Panc1 (cell line): ENCODE measurements at places on chromosomes 5 and 9.

- H3K4me3 ChIP-seq, result no peak overlapping the region
- H3K27me3 ChIP-seq, result no peaks in the 10 kb centered on the region; the same call in 1 of the 2 replicates
- no peaks in the 10 kb centered on the region for H3K36me3 ChIP-seq
These were observed 207.0 kb upstream of the PANK3 start for GRCh38 chr5:168786147-168786546.

- no peak overlapping the region for H3K4me3 ChIP-seq
- H3K36me3 ChIP-seq, result no peaks in the 10 kb centered on the region
- no peak overlapping the region for H3K27ac ChIP-seq
- DNase-seq, result no peak
- 0 out of 2 replicates have a peak, but pooled peaks cover 3% of the 10 kb centered on the region for H3K27me3 ChIP-seq
These were observed 29.7 kb downstream of the MEGF10 start for GRCh38 chr5:127320032-127320965.

DNA sequence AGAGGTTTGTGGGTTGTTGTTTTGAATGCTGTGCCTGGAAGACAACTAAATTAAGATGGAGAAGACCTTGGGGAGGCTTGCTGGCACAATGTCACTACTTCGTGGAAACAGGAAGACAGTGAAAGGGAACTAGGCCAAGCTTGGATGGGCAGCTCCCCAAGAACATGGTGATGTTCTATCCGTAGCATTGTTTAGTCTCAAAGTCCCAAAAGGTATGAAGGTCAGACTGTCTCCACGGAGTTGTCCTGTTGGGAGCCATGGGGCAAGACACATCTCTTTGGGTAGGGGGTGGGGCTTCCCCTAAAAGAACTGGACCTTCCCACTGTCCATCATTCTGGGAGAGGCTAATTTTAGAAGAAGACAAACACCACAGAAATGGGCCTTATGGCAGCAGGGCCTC is 140.5 kb downstream of the ENTREP1 start:
- no peak for DNase-seq
- no peaks in the 10 kb centered on the region for H3K36me3 ChIP-seq
- no peaks in the 10 kb centered on the region for H3K27me3 ChIP-seq
- no peak overlapping the region for H3K4me3 ChIP-seq

DNA sequence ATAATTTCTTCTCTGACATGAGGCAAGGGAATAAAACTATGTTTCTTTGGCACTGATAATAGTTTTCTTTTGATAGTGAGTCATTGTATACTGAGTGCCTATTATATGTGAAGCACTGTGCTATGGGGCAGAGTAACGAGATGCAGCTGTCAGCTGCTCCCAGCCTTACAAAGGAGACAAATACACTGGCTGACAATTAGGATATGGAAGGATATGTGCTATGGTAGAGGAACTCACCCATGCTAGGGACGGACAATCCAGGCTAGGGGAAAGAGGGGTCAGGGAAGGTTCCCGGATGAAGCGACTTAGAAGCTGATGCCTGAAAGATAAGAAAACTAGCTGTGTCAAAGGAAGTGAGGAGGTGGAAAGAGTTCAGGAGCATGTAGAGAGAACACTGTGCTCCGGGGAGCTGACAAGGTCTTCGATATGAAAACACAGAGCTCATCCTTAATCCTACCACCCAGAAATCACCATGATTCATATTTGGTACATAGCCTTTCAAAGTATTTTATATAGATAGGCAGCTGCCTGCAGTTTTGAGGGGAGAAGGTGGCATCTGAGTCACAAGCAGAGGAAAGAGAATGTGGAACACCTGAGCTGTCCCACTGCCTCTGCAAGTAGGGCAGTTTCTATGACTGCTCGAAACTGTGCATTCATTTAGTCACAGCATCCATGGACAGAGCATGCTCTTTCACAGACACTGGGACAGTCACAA is 12.1 kb downstream of the BSPRY start:
- H3K27me3 ChIP-seq, result no peaks in the 10 kb centered on the region
- no peak overlapping the region for H3K27ac ChIP-seq
- peaks cover 5% of the 10 kb centered on the region; the same call in 1 of the 2 replicates for H3K4me1 ChIP-seq
- DNase-seq, result no peak

- H3K4me3 ChIP-seq, result no peak overlapping the region
- peaks cover 19% of the 10 kb centered on the region for H3K4me1 ChIP-seq
- peak overlapping the region; percentile 19; the same call in 1 of the 2 replicates for H3K27ac ChIP-seq
- H3K27me3 ChIP-seq, result no peaks in the 10 kb centered on the region
These were observed 31.4 kb upstream of the ERGIC1 start for GRCh38 chr5:172802567-172803176.

- no peaks in the 10 kb centered on the region for H3K36me3 ChIP-seq
- H3K27ac ChIP-seq, result no peak overlapping the region
- H3K27me3 ChIP-seq, result no peaks in the 10 kb centered on the region
- H3K4me1 ChIP-seq, result peaks cover 10% of the 10 kb centered on the region; the same call in 1 of the 2 replicates
These were observed 1.3 kb downstream of the IL31RA start for GRCh38 chr5:55852503-55852902.

- H3K27me3 ChIP-seq, result no peaks in the 10 kb centered on the region
- H3K4me3 ChIP-seq, result no peak overlapping the region
- DNase-seq, result peak; percentile 1
These were observed 30.6 kb downstream of the KDM4C start for GRCh38 chr9:6788162-6789016.

DNA sequence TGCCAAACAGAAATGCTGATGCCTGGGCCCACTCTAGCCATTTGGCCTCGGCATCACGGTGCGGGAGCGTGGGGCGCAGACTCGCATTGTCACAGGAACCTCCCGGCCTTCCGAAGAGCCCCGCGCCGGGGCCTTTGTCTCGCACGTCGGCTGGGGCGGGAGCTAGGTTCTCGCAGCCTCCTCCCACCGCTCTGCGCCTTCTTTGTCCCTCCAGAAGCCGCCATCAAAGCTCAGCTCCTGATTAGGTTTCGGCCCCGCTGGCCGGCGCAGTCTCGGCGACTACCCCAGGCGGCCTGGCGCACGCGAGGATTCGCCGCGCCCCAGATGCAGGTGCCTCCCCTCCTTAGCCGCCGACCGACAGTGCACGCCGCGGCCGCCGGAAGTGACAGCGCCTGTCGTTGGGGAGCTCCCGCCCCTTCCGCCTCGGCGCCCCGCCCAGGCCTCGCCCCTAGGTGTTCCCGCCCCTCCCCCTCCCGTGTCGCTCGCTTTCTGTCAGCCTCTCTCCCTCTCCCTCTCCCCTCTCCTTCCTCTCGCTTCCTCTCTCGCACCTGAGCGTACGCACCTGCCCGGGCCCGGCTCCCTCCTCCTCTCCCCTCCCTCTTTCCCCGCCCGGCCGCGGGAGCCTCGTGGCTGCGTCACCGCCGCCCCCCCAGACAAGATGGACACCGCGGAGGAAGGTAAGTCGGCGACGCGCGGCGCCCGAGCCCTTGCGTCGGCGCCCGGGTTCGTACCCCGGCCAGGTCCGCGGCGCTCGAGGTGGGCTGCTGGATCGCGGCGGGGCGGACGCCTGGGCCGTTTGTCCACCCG is at the start of gene MARCHF6:
Gene MARCHF6, plus strand, starts transcription at position 455 of the 807 bp plus-strand sequence. Its CDS starts 204 bp downstream, at position 659.
- peaks cover 38% of the 10 kb centered on the region for H3K4me1 ChIP-seq
- H3K4me3 ChIP-seq, result peak within 1 kb of the TSS; percentile 79
- H3K36me3 ChIP-seq, result no peaks in the 10 kb centered on the region; the same call in 1 of the 2 replicates

GRCh38 chr5:2575871-2576270 is 175.6 kb downstream of the IRX2 start:
- H3K36me3 ChIP-seq, result no peaks in the 10 kb centered on the region
- H3K27ac ChIP-seq, result no peak overlapping the region
- no peak for DNase-seq

DNA sequence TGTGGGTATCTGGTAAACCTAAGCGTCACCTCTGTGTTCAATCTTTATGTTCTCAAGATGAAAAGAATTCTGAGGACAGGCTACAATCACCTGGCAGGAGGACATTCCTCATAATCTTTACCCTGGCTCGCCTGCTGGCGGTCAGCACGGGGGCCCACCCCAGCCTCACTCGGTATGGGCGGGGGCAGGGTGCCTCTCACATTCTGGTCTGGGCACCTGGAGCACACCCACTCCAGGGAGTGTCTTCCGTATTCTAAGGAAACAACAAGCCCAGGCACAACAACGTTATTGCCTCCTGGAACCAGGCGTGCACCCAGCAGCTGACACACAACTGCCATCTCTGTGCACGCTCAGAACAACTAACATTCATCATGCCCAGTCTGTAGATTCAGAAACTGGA is 179.8 kb downstream of the ROR2 start:
- DNase-seq, result no peak
- no peak overlapping the region for H3K4me3 ChIP-seq
- no peak overlapping the region for H3K27ac ChIP-seq
- H3K4me1 ChIP-seq, result no peaks in the 10 kb centered on the region
- no peaks in the 10 kb centered on the region for H3K36me3 ChIP-seq

DNA sequence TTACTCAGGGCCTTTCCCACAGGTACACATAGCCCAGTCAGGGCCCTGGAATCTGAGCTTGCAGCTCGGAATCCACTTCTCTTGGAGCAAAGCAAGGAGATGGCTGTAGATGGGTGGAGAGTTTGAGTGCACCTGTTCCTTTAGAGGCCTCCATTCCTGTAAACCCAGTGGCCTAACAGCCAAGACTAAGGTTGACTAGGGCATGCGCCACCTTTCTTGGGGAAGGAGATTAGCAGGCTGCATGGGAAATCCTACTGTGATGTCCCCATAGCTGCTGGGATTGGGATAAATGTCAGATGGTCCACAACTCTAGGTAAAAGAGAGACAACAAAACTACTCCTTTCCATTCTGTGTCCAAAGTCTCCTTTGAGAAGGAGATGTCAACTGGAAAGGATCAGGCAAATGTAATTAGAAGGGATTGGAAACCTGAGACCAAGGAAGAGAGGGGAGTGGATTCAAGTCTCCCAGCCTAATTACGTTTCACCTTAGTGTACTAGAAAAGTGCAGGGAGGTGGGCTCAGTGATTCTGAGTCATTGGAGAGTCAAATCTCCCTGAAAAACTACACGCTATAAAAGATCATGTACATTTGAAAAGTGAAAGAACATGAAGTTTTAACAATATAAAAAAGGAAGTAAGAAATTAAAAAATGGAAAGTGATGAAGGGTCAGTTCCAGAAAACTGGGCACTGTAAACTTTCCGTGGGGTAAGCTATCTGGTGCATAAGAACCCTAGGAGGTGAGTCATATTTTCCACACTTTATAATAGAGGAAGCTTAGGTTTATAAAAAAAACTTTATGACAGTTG is 104.2 kb downstream of the SEC61B start:
- H3K4me1 ChIP-seq, result no peaks in the 10 kb centered on the region
- no peak overlapping the region for H3K4me3 ChIP-seq
- no peak for DNase-seq
- no peak overlapping the region for H3K27ac ChIP-seq

GRCh38 chr5:32852976-32853375 is 141.9 kb downstream of the NPR3 start:
- no peaks in the 10 kb centered on the region for H3K4me1 ChIP-seq
- no peak overlapping the region for H3K4me3 ChIP-seq
- H3K27me3 ChIP-seq, result no peaks in the 10 kb centered on the region
- no peak for DNase-seq
- H3K36me3 ChIP-seq, result no peaks in the 10 kb centered on the region

DNA sequence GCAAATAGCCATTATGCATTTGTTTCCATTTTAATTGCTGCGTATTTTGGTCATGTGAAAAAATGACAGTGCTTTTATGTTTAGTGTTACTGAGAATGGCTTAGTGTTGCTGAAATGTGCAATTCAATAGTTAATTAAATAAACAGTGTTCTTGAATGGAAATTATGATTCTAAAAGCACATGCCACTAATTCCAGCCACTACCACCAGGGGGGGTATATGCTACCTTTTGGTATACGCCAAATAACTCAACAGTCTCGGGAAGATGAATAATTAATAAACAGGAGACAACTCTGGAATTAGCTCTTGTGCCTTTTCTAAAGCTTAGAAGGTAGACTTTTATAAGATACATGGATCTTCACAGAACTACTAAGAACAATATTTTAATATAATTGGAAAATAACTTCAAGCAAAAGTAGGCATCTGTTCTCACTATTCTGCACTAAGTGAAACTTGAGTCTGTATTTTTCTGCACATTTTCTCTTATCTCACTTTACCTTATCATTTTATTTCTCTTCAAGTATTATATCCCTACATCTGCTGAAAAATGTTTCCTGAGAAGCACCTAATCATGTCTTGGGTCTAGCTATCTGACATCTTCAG is 83.5 kb upstream of the MINAR2 start:
- DNase-seq, result peak; percentile 35
- no peak overlapping the region for H3K27ac ChIP-seq
- H3K27me3 ChIP-seq, result no peaks in the 10 kb centered on the region

DNA sequence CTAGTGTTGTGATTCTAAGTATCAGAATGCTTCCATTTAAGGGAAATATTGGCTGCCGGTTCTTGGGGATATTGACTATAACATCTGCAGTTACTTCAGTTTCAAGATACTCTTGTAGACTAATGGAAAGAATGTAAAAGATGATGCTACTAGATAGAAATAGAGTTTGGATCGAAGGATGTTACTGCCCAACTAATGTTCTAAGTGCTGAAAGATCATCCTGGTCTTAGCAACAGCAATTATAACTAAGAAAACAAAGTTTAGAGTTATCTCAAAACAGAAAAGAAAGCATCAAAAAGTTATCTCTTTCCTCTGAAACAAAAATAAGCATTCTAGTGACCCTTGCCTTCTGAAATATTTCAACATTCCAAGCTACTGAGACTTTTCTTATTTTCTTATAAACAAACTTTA is 49.9 kb downstream of the ITGA1 start:
- no peaks in the 10 kb centered on the region; the same call in 1 of the 2 replicates for H3K27me3 ChIP-seq
- no peaks in the 10 kb centered on the region for H3K4me1 ChIP-seq
- DNase-seq, result no peak

DNA sequence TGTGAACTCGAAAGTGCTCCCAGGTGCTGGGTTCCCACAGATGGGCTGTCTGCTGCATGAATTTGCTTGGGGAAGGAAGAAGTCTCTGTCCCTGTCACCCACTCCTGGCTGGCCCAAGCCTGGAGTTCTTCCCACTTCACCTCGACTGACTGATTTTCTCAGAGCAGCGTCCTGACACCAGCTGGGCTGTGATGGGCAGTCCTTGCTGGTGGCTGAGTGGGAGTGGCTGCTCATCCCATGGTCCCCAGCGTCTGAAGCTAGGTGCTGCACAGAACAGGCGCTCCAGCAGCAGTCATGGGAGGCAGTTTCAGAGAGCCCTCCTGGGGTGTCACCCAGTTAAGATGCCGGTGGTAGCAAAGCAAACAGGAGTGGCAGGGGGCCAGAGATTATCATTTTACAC is 10.1 kb upstream of the NEURL1B start:
- no peak overlapping the region for H3K4me3 ChIP-seq
- DNase-seq, result no peak
- H3K27me3 ChIP-seq, result no peaks in the 10 kb centered on the region; the same call in 1 of the 2 replicates
- no peak overlapping the region for H3K27ac ChIP-seq
- no peaks in the 10 kb centered on the region for H3K36me3 ChIP-seq

GRCh38 chr9:97480749-97481148 is 20.7 kb upstream of the TMOD1 start:
- no peaks in the 10 kb centered on the region for H3K4me1 ChIP-seq
- H3K36me3 ChIP-seq, result no peaks in the 10 kb centered on the region
- no peak overlapping the region for H3K4me3 ChIP-seq

DNA sequence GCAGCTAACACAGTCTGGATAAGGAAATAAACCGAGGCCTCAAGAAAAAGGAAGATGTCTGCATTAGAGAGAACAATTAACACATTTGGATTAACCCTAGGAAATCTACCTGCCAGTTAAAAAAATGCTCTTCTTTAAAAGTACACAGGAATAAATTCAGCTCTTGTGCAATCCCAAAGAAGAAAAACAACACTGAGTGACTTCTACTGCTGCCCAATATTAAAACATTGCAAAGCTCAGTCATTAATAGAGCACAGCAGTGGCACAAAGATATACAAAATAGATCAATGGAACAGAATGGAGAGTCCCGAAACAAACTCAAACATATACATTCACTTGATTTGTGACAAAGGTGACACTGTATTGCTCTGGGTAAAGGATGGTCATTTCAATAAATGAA is 119.7 kb downstream of the GNAQ start:
- H3K36me3 ChIP-seq, result no peaks in the 10 kb centered on the region
- DNase-seq, result no peak
- no peaks in the 10 kb centered on the region for H3K27me3 ChIP-seq
- no peak overlapping the region for H3K4me3 ChIP-seq
- H3K27ac ChIP-seq, result no peak overlapping the region
